ENCODE measurements at places on chromosomes 6 and 20.

- no peak for DNase-seq
These were observed 333.9 kb downstream of the TBC1D32 start for GRCh38 chr6:121000381-121000780.

DNA sequence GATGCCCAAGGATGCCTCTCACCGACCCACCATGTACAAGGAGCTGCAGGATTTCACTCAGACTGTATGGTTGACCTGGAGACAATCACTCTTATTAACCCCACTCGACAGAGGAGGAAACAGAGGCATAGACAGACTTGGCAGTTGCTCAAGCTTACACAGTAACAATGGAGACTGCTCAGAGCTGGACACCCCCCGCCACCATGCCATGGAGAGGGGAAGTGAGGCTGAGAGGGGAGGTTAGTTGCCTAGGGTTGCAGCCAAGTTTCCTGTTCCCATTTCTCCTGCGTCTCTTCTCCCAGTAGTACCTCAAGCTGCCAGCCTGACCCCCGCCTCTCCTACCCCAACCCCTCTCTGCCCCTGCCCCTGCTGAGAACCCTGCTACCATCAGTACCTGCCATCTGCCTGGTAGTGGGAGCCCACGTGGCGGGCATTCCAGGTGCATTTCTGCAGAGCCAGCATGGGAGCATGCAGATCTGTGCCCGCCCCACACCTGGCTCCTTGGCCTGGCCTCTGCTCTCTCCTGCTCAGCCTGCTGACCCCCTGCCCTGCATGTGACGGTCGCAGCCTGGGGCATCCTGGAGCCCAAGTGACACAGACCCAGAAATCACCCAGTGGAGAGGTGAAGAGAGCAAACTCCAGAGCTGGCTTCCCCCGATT lies 157.7 kb downstream of the PREX1 start:
- no peak for DNase-seq

GRCh38 chr6:139612135-139612465 lies 237.7 kb upstream of the CITED2 start:
- DNase-seq = no peak

- DNase-seq = no peak
These were observed 66.3 kb upstream of the CD93 start for GRCh38 chr20:23152308-23152892.

DNA sequence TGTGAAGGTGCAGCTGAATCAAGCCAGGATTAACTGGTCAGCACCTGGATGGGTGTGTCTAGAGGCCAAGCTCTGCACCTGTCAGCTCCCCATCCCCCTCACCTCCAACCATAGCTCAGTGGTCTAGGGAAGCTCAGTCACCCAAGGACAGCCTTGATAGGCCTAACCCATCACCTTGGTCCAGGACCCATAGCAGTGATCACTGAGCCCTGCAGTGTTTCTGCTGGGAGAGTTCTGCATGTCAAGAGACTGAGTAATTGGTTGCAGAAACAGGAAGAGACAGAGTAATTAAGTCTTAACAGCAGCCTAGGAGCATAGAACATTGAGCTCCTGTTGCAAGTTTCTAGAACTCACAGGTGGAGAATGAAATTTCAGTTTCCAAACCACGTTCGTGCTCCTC lies 18.7 kb upstream of the RALGAPB start:
- no peak for DNase-seq

- no peak for DNase-seq
These were observed 1.1 kb upstream of the RIN2 start for GRCh38 chr20:19756761-19757486.

DNA sequence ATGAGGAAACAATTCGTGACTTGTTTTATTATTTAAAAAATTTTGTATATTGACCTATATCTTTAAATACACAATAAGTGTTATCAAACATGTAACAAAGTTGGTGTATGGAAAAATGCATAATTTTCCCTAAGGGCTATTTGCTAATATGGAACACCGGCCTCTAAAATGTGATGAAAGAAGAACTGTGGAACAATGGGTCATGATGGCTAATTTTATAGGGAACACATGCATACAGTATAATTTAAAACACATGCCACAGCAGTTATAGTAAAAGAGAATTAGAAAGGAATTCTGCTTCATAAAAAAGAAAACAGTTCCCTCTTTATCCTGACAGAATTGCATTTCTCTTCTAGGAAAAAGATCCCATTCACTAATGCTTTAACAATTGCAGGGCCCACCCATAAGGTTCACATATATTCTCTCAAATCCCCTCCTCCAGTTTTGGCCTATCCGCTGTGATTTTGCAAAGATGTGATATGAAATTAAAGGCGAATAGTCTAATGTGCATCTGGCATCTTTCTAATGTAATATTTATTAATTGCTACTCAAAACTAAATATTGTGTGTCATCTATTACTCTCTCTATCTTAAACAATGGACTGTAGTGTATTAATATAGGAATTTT lies 628.1 kb upstream of the CITED2 start:
- no peak for DNase-seq

DNA sequence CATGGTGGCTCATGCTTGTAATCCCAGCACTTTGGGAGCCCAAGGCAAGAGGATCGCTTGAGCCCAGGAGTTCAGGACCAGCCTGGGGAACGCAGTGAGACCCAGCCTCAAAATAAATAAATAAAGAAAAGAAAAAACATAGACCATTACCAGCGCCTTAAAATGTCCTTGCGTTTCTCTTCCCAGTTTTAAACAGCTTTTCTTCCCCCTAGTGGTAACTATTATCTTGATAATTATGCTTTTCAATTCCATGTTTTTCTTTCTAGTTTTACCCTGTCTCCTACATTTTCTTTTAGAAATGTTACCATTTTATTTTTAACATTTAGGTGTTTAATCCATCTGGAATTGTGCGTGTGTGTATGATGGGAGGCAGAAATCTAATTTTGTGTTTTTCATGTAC lies 24.4 kb downstream of the DNAH8 start:
- DNase-seq = no peak

DNA sequence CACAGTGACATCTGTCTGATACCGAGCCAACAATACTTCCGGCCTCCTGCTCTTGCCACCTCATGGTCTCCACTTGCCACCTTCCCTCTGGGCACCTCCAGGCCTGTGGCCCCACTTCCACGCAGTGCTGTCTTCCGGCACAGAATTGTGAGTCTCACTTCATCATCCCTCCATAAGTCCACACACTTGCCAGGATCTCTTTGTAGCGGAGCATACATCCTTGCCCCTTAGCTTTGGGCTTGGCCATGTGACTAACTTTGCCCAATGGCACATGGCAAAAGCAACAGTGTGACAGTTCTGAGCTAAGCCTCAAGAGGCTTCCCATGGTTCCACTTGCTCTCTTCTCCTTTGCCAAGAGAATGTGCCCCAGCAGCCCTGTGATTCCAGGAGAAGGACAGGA lies 4.5 kb upstream of the C20orf202 start:
- DNase-seq = no peak

DNA sequence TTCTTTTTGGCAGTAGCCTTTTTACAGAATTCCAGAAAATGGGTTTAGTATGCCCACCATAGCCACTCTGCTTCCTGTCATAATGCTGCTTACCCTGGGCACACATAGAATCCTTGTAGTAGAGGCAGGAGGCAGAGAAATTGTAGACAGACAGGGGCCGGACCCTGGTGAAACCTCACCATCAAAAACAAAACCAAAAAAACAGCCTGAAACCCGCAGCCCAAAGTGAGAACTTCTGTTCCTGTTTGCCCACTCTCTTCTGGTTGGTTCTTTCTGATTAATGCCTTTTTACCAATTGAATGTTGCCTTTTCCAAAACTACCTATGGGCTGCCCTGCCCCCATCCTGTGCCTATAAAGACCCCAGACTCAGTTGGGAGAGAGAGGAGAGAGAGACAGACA lies 188.2 kb downstream of the CDKAL1 start:
- DNase-seq = no peak

DNA sequence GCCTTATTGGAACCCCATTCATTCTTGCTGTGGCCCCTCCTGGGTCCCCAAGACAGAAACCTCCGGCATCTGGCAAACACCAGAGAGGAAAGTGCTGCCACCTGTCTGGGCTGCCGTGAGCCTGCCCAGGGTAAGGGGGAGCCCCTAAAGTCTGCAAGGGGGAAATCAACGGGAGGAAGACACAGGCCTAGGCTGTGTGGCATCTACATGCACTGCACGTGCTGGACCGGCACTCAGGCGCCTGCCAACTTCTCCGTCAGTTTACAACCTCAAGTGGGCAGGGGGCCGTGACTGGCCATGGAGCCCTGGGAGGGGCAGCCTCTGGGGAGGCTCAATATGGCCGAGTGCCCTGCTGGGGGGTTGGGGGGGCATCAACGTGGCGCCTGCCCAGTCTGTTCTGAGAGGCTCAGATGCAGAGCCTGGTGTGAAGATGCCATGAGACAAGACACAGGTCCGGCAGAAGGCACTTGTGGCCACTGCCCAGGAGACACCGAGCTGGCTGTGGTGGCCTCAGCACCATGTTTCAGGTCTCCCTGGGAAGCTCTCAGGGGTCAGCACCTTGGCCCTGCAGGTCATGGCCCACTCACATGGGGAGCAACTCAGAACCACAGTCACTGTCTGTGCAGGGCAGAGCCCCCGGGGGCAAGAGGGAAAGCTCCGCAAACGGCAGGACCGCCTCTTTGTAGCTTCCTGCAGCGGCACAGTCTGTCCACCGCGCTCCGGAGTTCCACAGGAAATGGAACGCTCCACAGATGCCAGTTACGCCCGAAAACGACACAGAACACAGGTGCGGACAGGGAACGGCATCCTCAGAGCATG lies 8.4 kb downstream of the UCKL1 start:
- peak; percentile 52 for DNase-seq

All from stimulated activated naive CD4-positive, alpha-beta T cell (primary cell).